ENCODE measurements at places on chromosomes 2 and 18. TPM values are rescaled to one million over a fixed set of nuclear protein-coding genes. Genes with fewer than 3 reads are reported as not detected.

DNA sequence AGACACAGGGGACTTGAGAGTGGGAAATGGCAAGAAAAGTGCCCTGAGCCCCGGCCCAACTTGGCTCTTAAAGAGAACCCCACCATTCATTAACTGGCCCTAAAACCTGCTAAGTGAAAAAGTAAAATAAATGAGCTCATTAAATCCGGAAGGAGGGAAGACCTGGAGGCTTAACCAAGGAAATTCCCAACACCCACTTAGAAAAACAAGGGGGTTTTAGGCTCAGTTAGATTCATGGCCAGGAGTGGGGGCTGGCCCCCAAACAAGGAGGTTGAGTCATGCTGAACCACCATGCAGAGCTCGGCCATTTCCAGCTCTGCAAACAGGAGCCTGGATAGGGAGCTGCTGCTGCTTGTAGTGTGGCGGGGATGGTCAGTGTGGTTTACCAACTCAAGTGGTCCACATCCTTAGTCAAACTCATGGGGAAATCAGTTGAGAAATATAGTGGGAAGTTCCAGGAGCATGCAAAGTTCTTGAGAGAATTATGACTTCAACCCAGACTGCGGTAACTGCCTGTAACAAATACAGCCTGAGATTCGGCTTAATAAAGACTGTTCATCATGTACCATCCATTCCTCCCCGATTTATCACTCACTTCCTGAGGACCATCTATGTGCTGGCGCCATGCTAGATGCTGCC lies 39.7 kb upstream of the MRPL19 start:
- DNase-seq: no peak

GRCh38 chr2:111157798-111158197 lies 37.1 kb downstream of the BCL2L11 start:
- DNase-seq: no peak

DNA sequence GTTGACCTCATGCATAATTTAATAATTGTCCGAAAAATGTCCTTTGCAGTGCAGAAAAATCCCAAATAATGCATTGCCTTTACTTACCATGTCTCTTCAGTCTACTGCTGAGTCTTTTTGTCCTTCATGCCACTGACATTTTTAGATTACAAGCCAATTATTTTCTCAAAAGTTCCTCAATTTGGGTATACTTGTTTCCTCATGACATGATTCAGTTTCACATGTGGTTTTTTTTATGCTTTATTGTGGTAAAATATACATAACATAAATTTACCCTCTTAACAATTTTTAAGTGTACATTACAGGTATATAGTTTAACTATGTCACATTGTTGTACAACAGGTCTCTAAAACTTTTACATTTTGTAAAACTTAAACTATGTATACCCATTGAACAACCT lies 81.0 kb downstream of the EPC2 start:
- no peak for DNase-seq

DNA sequence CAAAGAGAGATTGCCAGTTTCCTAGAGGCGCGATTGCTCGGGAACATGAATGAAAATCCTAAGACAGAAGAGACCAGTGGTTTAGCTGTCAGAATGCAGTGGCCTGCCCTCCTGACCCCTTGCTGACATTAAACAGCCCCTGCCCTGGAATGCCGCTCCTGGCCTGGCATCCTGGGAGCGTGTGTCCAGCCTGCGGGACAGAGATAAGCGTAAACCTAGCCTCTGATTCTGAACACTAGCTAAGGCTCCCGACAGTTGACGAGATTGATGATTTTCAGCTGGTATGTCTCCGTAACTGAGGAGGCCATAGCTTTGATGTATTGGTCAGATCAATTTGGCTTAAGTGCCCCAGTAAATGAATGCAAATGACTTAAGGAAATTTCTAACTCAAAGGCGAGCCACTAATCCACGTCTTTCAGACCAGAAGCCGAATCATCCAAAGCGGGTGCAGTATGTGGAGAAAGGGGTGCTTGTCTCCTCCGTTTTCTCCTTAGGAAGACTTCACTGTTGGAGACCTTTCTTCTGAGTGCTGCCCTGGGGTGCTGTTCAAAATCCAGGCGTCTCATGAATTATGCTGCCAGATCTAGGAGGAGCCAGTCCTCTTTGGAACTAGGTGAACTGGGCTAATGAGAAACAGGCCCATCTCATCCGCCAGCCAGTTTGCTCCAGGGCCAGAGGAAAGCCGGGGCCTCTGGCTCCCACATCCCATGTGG lies 142.5 kb upstream of the L3MBTL4 start:
- no peak for DNase-seq

DNA sequence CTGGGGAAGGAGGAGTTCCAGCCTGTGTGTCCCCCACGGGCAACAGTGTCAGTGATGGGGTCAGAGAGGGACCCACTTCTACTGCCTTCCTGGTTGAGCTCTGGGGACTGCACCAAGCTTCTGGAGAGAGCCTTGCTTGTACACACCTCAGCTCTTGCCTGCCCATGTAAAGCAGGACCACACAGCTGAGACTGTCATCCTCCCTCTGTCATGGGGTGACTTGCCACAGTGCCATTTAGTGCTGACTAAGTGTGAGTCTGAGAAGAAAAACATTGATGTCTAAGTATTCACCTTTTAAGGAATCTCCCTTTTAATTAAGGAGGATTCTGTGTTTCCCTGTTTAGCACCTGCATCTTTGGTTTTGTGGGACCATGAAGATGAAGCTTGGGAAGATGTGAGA lies 159.1 kb downstream of the FHOD3 start:
- no peak for DNase-seq

- peak; percentile 55 for DNase-seq
These were observed 228.1 kb upstream of the TRIB2 start for GRCh38 chr2:12488352-12489318.

DNA sequence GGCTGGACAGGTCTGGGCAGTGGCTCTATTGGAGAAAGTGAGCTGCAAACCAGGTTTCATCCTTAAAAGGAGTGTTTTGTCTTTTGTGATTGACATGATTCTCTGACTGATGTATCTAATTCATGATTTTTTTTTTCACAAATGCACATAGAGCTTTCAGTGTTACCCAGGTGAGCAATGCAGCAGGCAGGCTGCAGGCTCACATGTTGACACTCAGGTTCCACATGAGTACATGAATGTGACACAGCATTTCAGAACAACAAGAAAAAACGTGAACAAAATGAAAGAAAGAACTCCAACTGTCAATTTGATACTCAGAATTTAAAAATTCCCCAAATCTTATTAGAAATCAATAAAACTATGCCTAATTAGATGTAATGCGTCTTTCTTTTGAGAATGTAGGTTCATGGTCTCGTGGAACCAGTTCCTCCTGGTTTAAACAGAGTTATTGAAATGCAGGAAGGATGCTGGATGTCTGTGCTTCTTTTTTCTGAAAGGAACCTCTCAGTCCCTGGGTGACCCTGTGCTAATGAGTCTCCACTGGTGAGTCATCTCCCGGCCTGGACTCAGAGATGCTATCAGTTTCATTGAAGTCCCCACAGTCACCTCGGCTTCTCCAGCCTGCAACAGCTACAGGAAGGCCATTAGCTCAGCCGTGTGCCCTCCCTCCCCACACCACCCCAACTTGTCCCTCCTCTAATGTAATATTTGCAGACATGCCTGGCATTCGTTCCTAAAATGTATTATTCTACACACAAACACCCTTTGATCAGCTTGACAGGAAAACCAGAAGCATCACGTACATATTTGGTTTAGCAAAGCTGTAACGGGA lies 430.4 kb downstream of the LPIN1 start:
- no peak for DNase-seq

GRCh38 chr2:109395494-109396201 lies 218.1 kb downstream of the SEPTIN10 start:
- DNase-seq: no peak

DNA sequence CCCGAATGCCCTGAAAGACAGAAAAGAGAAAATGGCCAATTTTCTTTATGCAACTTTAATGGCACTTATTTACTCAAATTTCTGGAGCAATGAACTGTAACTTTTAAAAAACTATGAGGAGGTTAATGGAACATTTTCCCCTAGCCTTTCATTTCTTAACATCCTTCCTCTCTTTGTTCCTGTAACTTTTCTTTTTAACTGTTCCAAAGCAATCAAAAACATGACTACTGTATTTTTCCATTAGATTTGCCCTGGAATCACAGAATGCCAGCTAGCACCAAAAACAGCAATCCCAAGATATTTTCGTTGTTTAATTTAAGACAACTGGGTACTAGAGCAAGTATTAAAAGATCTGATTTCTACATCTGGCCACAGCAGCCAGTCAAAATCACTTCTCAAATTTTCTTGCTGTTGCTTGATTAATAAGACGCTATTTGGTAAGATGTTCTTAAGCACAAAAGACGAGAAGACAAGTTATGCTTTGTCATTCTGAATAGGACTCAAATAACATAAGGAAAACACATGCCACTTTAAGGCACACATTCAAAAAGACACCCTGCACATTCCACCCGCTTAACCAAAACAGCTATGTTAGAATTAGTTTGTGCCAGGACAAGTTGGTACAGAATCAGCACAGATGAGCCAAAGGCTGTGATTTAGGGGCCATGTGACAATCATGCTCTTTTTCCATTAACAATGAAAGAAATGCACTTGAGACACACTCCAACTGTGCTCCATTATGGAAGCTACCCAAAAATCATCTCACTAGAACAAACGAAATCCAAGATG lies 3.6 kb downstream of the STARD7 start:
- DNase-seq: no peak

DNA sequence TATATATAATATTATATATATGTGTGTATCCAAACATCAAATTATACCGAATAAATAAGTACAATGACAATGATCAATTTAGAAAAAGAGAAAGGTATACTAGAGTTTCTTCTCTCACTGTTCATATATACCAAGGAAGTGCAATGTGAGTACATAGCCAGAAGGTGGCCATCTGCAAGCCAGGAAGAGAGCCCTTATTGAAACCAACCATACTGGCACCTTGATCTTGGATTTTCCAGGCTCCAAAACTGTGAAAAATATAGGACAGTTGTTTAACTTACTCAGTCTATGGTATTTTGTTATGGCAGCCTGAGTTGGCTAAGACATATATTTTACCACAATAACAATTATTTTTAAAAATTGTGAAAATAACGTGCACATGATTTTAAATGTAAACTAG lies 1490.2 kb upstream of the SLC39A10 start:
- no peak for DNase-seq

- DNase-seq: no peak
These were observed 5.3 kb upstream of the ANO7 start for GRCh38 chr2:241183221-241183620.

DNA sequence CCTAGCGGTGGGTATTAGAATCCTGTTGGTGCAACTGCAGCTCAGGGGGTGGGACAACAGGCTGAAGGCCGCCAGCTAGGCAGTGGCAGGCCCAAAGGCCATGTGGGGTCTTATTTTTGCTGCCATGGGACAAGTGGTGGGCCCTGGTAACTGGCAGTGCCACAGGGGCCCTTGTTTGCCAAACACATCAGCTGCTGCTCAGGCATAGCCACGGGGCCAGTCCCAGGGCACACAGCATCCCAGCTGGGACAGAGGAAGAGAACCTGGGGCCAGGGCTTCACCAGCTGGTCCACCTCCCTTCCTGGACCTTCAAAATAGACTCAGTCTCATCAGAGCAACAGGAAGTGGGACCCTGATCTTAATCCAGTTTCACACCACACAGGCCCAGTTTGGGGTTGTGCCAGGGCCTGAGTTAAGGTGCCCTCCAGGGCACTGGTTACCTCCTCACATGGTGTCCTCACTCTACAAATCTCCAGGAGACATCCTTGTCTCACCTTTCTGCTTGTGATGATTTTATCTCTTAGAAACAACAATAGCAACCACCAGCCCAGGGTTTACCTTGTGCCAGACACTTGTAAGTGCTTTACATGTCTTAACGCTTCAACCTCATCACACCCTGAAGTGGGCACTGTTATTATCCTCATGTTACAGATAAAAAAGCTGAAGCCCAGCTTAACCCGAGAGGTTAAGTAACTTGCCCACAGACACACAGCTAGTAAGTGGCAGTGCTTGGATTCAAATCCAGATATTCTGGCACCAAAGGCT lies 98.5 kb downstream of the GYPC start:
- no peak for DNase-seq

- no peak for DNase-seq
These were observed 56.5 kb downstream of the NBEAL1 start for GRCh38 chr2:203071148-203071547.

Gene IL37
- not detected for total RNA-seq

GRCh38 chr2:73920577-73921545 lies 5.8 kb upstream of the DGUOK start:
- DNase-seq: peak; percentile 8

- DNase-seq: no peak
These were observed 66.8 kb upstream of the FOSL2 start for GRCh38 chr2:28325567-28326468.

- no peak for DNase-seq
These were observed 100.9 kb downstream of the ATP9B start for GRCh38 chr18:79169958-79170555.

- DNase-seq: no peak
These were observed 85.6 kb upstream of the ST3GAL5 start for GRCh38 chr2:85974390-85974789.

Gene UGT1A3
- not detected for total RNA-seq

DNA sequence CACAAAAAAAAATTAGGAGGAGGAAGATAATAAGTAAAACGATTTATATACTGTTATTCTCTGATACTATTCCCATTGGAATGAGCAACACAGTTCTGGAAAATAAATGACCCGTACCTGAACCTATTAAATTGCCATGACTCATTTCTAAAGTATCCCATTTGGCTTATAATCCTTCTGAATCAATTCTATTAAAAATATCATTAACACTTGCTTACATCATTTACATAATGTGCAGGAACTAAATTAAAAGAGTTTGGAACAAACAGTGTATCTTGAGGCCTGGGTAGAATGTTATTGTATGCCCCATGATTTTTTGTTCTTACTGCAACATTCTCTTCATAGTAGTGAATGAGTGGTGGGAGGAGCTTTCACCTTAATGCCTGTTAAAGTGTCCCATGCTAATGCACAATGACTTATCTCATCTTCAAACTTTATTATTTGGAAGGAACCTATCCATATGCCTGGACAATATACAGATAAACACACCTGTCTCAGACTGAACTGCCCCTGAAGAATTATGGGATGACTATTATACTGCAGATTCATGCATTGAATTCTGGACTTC lies 549.9 kb upstream of the ACVR2A start:
- no peak for DNase-seq

GRCh38 chr18:7896805-7897518 lies 329.8 kb downstream of the PTPRM start:
- DNase-seq: no peak

GRCh38 chr2:209508255-209508654 lies 84.4 kb downstream of the MAP2 start:
- no peak for DNase-seq

Data from T-cell (primary cell).